Fibroblast of lung (primary cell): ENCODE measurements at places on chromosomes 2 and 18. TPM values are rescaled to one million over a fixed set of nuclear protein-coding genes. Genes with fewer than 3 reads are reported as not detected.

Gene ICOS
- polyA plus RNA-seq: not detected in 2 replicates

Gene UGT1A1
- polyA plus RNA-seq: not detected in 2 replicates

Gene KIAA2012
- polyA plus RNA-seq: 0.01 and 0.09 TPM in 2 replicates

Gene LBX2
- polyA plus RNA-seq: 0.52 and 0.69 TPM in 2 replicates

- H3K4me1 ChIP-seq: no peaks in the 10 kb centered on the region
- no peaks in the 10 kb centered on the region for H3K27me3 ChIP-seq
- no peak for DNase-seq
- H3K36me3 ChIP-seq: no peaks in the 10 kb centered on the region
- H3K27ac ChIP-seq: no peak overlapping the region
- no peak overlapping the region for H3K4me3 ChIP-seq
These were observed 166.1 kb downstream of the MTCL1 start for GRCh38 chr18:8871489-8871888.

GRCh38 chr2:42792087-42792582 is 248 bp downstream of the HAAO start:
- peak overlapping the region; percentile 51 for H3K4me3 ChIP-seq
- peaks cover 16% of the 10 kb centered on the region for H3K27me3 ChIP-seq
- no peak overlapping the region for H3K27ac ChIP-seq
- H3K4me1 ChIP-seq: no peaks in the 10 kb centered on the region
- DNase-seq: no peak
- no peaks in the 10 kb centered on the region for H3K36me3 ChIP-seq

DNA sequence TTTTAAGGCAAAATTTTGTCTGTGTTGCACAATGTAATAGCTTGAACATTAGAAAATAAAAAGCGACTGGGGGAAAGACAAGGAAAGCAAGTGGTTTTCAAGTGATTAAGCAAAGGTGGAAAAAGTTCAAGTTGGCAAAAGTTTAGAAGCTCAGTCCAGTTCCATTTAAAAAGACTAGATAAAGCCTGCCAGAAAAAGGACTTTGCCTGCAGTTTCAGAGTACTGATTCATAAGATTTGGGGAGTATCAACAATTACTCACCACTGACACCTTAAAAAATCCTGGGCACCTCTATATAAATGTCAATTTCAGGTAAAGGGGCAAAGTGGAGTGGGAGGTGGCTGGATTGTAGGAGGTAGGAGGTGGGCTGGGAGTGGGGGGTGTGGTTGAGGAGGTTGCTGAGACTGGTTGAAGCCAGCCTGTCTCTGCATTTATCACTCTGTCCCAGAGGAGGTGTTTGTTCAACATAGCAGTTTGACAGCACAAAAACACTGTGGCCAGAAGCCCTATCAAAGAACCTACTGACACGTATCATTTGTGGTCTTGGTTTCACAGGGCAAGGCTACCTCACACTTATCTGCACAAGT is 14.6 kb downstream of the ZEB2 start:
- peaks cover 12% of the 10 kb centered on the region for H3K4me1 ChIP-seq
- DNase-seq: peak; percentile 69
- peak overlapping the region; percentile 23 for H3K27ac ChIP-seq
- H3K27me3 ChIP-seq: no peaks in the 10 kb centered on the region
- H3K36me3 ChIP-seq: no peaks in the 10 kb centered on the region

DNA sequence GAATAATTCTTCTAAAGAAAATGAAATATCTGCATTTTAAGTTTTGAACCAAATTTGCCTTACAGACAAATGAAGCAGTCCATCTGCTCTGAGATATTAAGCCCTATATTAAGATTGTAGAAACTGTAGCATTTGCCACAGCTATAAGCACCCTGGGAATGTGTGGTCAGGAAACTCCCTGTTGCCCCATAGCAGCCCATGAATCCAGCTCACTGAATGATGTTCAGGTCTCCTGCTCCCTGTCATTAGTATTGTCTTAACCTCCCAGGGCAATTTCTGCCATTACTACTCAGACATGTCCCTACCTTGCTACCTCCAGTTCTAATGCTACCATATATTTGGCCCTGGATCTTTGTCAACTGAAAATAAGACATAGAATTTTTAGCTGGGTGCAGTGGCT is 41.1 kb downstream of the CDK15 start:
- no peaks in the 10 kb centered on the region for H3K27me3 ChIP-seq
- no peak overlapping the region for H3K27ac ChIP-seq
- H3K4me1 ChIP-seq: no peaks in the 10 kb centered on the region
- no peak for DNase-seq
- no peaks in the 10 kb centered on the region for H3K36me3 ChIP-seq

- H3K4me1 ChIP-seq: no peaks in the 10 kb centered on the region
- H3K36me3 ChIP-seq: no peaks in the 10 kb centered on the region
- H3K27me3 ChIP-seq: peaks cover 5% of the 10 kb centered on the region
- no peak overlapping the region for H3K27ac ChIP-seq
These were observed 10.5 kb downstream of the DRC1 start for GRCh38 chr2:26412091-26412673.

DNA sequence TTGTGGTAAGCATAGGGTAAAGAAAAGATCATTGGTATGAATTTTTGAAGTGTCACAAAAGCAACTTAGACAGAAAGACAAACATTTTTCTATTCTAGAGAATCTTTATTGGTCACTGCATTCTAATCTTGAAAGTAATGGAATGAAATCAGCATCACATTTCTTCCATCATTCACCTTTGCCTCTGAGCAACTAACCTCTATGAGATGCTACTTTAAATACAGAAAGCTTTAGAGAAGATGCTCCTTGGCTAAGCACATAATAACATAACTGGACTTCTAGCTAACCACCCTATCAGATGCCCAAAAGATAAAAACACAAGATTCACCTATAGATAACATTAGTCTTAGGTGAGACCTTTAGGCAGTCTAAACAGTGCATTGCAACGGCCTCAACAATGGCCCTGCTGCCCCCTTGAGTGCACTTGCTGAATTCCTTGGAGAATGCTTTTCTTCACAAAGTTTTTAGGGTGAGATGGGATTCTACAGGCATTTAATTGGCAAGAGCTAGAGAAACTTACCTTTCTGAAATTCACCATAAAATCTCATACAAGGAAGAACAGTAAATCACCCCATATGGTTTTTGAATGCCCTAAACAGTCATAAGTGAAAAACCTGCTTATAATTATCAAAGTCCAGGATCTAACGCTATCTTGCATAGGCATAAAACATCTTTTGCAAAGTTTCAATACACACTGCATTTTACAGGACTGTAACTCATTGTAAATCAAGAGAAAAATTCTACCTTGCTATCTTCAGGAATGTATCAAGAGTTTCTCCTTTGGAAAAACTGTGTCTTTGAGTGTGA is 791.3 kb upstream of the CHAC2 start:
- H3K36me3 ChIP-seq: no peaks in the 10 kb centered on the region
- H3K27ac ChIP-seq: no peak overlapping the region
- H3K27me3 ChIP-seq: no peaks in the 10 kb centered on the region
- H3K4me1 ChIP-seq: no peaks in the 10 kb centered on the region

DNA sequence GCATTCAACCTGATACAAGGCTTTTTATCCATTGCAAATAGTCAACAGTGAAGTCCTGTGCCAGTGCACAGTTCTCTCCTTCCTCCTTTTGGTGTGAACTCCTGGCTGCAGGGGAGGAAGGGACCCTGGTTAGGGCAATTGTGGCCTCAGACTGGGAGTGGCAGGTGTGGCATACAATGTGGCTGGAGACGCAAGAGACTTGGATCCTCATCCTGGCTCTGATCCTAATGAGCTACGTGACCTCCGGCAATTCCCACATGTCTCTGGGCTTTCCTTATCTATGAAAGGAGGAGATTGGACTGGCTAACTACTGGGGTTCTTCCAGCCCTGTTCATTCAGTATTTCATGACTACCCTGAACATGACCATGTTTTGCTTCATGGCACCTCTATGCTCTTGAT is 10.5 kb upstream of the IL1A start:
- peak; percentile 22 for DNase-seq
- H3K27me3 ChIP-seq: no peaks in the 10 kb centered on the region
- H3K4me1 ChIP-seq: peaks cover 4% of the 10 kb centered on the region
- no peak overlapping the region for H3K27ac ChIP-seq
- H3K36me3 ChIP-seq: no peaks in the 10 kb centered on the region
- H3K4me3 ChIP-seq: no peak overlapping the region

GRCh38 chr2:7108792-7109532 is 191.8 kb downstream of the RNF144A start:
- H3K4me3 ChIP-seq: no peak overlapping the region
- no peak for DNase-seq
- no peaks in the 10 kb centered on the region for H3K4me1 ChIP-seq
- no peak overlapping the region for H3K27ac ChIP-seq
- H3K36me3 ChIP-seq: no peaks in the 10 kb centered on the region

DNA sequence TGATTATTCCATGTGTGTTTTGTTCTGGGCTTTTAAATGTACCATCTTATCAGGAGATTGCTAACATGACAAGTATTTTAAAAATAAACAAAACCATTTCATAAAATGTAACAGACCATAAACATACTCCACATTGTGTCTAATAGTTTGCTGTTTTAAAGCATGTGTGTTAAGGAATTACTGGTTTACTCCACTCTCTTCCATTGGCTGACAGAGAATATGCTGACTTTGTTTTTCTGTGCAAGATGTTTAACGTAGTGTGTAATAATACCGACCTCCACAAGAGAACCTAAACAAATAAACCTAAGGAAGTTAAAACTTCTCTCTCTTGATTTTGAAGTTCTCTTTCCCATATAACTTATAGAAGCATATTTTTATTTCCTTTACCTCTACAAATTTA is 17.0 kb upstream of the TMEM18 start:
- H3K27ac ChIP-seq: no peak overlapping the region
- H3K4me3 ChIP-seq: no peak overlapping the region
- no peaks in the 10 kb centered on the region for H3K27me3 ChIP-seq
- DNase-seq: no peak
- H3K4me1 ChIP-seq: no peaks in the 10 kb centered on the region

DNA sequence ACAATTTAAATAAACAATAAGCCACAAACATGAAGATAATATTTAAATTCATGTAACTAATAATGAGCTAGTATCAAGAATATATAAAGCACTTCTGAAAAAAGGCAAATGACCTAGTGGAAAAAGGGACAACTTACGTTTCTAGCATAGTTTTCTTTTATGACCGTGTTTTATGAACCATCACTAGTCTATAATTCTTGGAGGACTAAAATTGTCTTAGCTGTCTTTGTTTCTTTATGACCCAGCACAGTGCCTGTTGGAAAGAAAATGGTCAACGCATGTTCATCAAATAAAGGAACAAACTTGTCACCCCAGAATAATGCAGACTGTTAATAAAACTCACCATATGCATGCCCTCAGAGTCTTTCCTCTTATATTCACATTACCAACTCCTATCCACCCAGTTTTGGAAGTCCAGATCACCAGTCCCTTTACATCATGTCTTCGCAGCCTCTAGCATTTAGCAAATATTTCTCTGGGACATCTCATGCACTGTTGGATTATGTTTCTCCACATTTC is 57.4 kb upstream of the GRB14 start:
- no peak for DNase-seq
- H3K27me3 ChIP-seq: no peaks in the 10 kb centered on the region
- H3K36me3 ChIP-seq: no peaks in the 10 kb centered on the region
- H3K27ac ChIP-seq: no peak overlapping the region
- no peak overlapping the region for H3K4me3 ChIP-seq
- no peaks in the 10 kb centered on the region for H3K4me1 ChIP-seq
